Fibroblast of villous mesenchyme (primary cell): ENCODE measurements at places on chromosomes 1 and 21.

- DNase-seq: no peak
Measured at GRCh38 chr1:247857985-247858619, 1.1 kb downstream of the TRIM58 start.

DNA sequence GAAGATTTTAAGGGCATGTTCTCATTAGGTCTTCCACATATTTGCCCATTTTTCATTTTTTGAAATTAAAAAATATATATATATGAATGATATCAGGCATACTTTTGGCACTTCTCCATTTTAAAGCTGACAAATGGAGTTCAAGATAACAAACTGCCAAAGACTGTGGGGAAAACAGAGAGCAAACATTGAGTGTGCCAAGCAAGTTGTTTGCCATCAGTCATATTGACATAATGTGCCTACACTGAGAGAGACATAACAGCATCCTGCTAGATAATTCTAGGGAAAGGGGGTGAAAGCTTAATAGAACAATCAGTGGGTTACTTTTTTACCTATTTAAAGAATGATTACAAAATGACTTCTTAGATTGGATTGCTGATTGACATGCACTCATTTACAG is 529.4 kb upstream of the CXADR start:
- DNase-seq: no peak

- peak; percentile 18 for DNase-seq
Measured at GRCh38 chr1:111227434-111227833, at the start of gene CHI3L2. TSS of gene CHI3L2 (plus strand) at chr1:111227713. CDS start at chr1:111227730, 17 bp downstream.

DNA sequence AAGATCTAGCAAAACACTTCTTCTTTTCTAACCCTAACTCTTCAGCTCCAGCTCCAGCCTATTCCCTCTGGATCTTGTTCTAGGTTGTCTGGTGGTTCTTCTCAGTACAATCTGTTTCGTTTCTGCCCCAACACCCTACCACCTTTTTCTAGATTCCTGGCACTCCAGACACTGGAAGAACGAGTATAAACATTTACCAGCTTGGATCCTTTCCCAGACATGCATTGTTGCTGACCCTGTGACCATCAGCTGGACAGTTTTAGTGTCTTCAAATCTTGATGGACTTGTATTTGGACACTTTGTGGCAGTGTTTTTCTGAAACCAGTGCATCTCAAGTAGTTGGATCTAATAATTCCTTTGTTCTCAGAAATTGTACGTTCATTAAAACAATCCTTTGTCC is 30.6 kb upstream of the CACNA1E start:
- DNase-seq: no peak

GRCh38 chr1:17933971-17934370 is 173.6 kb upstream of the IGSF21 start:
- DNase-seq: no peak
